Activated T-cell treated with anti-CD3 and anti-CD28 coated beads for 1 hour (primary cell): ENCODE measurements at places on chromosomes 1 and 21.

GRCh38 chr1:51320967-51321923 is 9.1 kb downstream of the TTC39A start:
- no peak for DNase-seq

DNA sequence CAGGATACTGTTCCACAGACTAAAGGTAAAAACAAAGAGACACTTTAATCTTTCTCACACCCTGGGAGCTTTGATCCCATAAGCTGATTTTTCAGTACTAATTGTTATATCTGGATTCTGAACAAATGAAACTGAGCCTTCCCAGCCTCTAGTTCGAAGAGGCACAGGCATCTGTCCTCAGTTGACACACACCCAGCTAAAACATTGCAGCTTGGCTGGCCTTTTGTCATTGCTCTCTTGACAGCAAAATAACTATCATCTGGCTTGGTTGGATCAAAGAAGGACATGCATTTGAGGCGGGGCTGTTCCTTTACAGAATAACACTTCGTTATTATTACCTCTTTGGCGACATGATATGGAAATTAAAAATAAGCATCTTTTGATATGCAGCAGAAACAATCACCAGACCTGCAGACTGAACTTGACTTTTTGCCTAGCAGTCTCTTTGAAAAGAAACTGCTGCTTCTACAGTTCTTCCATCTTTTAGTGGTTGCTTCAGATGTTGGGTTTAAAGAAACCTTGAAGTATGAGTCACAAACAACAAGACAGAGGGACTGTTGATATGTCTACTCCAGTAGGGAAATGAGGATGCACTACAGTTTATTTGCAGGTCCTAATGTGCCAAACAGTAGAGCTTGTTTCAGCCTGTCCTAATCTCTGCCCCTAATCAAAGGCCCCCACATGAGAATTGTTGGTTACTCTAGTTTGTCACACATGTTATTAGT is 166.5 kb downstream of the TPR start:
- DNase-seq, result no peak

DNA sequence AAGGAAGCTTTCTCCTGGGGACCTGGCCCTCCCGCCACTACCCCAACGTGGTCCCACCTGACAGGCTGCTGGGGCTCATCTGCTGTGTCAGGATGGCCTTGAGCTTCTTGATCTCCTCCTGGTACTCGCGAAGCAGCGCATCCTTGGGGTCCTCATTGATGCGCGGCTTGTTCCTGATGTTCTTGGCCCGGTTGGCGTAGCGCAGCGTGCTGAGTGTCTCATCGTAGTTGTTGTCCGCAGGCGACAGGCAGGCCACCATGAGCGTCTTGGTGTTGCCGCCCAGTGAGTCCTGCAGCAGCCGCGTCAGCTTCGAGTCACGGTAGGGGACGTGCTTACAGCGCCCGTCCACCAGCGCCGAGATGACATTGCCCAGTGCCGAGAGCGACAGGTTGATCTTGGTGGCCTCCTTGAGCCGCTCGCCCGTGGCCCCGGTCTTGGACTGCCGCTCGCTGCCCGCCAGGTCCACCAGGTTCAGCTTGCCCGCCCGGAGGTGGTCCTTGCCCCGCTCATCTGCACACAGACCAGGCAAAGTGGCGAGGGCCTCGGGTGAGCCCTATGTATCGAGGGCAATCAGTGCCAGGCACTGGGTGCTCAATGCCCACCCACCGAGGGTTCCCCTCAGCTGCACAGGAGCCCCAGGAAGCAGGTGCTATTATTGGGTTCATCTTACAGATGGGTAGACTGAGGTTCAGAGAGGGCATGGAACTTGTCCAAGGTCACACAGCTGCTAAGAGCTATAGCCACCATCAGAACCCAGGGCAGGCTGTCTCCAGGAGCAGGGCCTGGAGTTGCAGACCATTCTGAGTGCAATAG is 13.2 kb downstream of the KIF17 start:
- no peak for DNase-seq

GRCh38 chr1:92879316-92879968 is 47.6 kb downstream of the RPL5 start:
- DNase-seq, result no peak

DNA sequence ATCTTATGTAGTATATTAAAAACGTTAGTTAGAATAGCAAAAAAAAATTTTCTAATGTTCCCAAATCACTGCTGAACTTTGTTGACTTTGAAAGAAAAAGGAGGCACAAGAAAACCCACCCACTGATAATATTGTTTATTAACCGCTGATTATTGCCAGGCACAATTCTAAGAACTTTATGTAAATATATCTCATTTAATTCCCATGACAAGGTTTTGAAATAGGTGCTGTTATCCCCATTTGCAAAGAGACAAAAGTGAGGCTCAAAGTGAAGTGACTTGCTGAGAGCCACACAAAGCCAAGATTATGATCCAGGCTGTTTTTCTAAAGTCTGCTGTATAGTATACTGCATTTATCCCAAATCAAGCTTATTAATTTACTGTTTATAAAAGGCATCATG is 56.4 kb downstream of the SASS6 start:
- DNase-seq, result no peak

DNA sequence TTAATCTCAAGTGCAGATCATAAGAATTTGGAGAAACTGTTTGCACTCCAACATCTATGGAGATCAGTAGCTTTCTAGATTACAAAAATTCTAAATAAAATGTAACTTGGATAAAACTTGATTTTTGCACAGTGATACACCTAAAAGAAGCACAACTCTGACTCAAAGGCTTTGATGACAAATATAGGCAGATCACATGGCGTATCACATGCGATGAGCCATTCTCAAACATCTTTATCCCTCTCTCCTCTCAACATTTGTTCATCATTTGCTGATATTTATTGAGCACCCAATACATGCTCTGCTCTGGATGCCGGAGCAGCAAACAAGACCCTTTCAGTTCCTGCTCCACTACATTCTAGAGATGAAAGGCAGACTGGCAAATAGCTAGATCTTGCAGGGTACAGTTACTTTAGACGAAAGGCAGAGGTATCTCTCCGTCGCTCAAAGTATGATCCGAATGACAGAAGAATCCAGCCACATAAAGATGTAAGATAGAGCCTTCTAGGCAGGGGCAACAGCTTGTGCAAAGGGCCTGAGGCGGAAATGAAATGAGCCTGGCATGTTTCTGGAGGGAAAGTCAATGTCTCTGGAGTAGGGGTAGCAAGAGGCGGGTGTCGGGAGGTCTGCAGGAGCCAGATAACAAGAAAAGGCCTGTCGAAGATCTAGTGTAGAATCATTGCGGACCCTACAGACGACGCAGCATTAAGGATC is 145.8 kb upstream of the ERRFI1 start:
- no peak for DNase-seq

- no peak for DNase-seq
Observed at GRCh38 chr1:182193908-182194550, 132.5 kb upstream of the ZNF648 start.

DNA sequence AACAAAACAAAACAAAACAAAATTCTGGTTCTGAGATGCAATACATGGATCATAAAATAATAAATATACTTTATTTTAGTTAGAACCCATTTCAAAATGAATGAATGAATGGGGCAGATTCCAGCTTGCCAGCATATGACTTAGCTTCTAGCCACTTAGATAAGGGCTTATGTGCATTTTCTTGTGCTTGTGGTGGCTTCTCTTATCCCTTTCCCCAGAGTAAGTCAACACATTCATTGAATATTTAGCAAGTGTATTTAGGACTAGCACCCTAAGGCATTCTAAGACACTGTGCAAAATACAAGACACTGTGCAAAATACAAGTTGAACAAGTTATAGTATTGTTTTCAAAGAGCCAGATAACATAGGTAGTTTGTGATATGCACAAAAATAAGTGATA is 4.7 kb downstream of the ADIPOR1 start:
- no peak for DNase-seq

DNA sequence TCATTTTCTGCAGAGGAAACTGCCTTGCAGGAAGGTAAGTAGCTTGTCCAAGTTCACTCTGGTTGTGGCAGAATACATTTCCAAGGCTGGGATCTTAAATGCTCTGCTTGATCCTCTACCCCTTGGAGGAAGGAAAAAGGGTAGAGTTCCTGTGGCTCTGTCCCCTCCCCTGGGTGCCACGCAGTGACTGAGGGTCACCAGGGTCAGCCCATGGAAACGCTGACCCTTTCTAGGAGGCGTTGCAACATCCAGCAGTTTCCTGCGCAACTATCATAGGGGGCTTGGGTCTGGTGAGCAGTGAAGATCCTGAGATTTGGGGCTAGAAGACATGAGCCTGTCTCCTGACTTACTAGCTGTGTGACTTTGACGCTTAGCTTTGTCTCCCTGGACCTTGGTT is 29.4 kb upstream of the EPS8L3 start:
- no peak for DNase-seq

- DNase-seq, result no peak
Observed at GRCh38 chr1:48673332-48674105, 103.2 kb downstream of the BEND5 start.

- no peak for DNase-seq
Observed at GRCh38 chr1:198660341-198661261, 21.8 kb downstream of the PTPRC start.

DNA sequence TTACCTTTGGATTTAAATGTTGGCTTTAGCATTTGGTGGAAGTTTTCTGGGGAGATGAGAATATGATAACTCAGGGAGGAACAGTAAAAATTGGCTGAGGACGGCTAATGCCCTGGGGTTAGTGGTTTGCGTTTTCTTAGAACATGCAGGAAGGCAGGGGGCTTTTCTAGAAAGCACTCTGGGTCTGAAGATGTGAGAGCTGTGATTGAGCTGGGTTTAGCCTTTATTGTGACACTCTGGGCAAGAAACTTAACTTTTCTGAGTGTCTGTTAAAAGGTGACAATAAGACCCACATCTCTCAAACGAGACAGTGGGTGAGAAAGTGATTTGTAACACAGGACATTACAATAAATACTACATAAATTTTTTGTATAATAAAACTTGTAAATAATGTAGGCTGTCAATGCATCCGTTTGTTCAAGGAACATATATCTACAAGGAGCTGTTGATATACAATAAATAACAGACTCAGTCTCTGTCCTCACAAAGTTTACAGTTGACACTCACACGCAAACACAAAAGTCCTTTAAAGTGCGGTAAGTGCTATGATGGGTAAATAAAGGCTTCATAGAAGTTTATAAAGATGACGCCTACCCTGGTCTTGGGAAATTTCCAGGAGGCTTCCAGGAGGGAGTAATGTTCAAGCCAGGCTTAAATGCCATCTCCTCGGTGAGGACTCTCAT is 49.5 kb upstream of the MRPS6 start:
- no peak for DNase-seq

DNA sequence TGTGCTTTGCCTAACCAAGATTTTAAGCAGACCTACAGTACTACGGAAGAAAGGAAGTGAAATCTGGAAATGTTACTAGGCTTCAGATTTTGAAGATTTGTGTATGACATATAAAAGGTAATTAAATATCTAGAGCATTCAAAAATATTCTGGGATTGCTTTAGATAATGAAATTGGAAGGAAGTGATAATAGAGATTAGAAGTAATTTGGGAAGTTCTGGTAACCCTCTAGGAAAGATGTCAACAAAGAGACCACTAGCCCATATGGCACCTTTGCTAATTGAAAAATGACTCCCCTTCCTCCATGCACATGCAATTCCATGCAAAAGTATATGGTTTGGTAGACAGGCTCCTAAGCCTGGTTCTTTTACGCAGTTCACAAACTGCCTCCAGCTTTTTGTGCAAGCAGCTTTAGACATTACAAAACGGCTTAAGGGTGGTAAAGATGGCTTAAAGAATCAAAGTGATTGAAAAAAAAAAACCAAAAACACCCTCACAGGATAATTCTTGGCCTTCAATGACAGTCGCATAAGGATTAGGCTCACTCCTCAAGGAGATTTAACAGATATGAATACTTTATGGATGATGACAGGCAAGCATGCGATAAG is 81.8 kb downstream of the LRRC7 start:
- DNase-seq, result no peak

DNA sequence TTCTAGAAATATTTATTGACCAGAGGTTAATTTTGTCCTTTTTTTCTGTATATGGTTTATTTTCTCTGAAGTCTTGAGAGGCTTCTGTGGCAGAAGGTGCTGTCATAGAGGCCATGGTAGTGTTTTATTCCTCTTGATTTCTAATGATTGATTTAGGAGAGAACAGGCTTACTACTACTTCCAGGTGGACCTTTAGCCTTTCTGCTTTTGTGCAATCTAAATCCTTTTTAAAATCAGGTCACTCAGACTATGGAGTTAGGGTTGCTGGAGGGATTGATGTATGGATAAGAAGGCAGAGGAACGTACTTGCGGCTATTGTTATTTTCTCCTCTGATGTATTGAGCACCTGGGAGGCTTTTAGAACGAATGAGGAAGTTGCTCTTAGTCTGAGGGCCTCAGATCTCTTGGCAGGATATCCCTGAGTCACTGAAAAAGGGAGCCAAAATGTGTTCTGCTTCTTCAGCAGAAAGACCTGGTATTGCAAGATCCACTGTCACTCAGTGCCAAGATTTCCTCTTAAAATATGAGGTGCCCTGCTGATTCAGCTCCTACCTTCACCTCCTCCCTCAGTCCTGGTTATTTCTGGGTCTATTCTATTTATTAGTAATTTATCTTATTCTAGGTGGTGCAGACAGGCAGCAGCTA is 277.4 kb downstream of the ZNF648 start:
- DNase-seq, result no peak

GRCh38 chr1:50349242-50349565 is 74.0 kb downstream of the DMRTA2 start:
- DNase-seq, result no peak

GRCh38 chr21:43034101-43034500 is 41.5 kb downstream of the CBS start:
- no peak for DNase-seq

GRCh38 chr1:42096554-42096953 is 56.7 kb upstream of the GUCA2B start:
- DNase-seq, result no peak

DNA sequence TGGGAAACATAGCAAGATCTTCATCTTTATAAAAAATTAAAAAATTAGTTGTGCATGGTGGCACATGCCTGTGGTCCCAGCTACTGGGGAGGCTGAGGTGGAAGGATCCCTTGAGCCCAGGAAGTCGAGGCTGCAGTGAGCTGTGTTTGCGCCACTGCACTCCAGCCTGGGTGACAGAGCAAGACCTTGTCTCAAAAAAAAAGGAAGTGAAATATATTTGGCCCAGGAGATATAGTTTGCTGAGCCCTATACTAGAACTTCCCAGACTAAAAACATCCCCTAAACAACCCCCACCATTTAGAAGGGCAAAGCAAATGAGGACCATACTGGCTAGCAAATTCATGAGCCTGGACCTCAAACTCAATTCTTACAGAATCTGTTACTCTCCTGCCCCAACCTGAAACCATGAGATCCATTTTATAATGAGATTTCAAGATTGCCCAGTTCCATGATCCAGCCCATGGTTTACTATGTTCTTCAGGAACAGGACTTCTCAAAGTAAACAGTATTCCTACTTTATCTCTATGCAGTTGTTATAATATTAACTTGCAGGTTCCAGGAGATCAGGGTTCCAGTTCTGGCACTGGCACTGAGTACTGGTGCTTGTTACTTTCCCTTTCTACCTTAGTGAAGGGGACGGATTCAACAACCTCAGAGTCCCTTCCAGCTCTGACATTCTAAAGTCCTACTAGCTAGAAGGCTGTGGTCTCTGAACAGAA is 48.9 kb upstream of the TADA1 start:
- DNase-seq, result no peak
